T-helper 1 cell (primary cell): ENCODE measurements at places on chromosomes 2 and 18.

GRCh38 chr2:32711908-32712501 is 84.2 kb downstream of the TTC27 start:
- DNase-seq = no peak

DNA sequence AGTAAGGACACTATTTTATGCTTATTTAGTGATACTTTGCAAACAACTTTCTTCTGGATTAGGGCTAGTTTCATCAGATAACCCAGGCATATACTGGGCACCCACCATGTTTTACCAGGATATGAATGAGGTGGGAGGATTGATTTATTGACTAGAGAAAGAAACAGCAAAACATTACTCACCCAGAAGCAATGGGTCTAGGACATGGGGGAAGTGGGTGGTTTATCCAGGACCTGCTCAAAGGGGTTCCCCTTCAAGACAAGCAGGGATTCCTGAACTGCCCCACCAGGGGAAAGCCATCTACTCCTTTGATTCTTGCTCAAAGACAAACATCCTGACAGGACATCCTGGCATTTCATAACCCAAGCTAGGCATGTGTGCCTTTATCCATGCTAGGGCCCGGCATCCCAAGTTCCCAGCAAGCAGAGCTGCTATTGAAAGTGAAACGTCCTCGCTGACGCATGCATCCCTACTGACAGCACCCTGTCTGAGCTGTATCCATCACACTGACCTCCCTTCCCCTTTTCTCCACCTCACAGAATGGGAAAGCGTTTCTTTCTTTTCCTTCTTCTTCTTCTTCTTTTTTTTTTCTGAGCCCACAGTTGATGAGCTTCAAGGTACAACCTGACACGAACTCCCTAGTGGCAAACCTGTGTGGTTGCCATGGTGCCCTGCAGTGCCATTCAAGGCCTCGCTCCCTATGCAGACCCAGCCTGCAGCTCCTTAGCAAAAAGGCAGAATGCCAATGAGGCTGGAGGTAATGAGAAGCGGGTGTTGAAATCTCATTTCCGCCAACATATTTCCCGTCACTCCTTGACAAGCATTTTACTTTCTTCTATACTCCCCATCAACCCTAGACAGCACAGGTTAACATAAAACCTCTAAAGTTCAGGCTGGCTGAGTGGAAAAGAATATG is 70.5 kb downstream of the CLHC1 start:
- no peak for DNase-seq

DNA sequence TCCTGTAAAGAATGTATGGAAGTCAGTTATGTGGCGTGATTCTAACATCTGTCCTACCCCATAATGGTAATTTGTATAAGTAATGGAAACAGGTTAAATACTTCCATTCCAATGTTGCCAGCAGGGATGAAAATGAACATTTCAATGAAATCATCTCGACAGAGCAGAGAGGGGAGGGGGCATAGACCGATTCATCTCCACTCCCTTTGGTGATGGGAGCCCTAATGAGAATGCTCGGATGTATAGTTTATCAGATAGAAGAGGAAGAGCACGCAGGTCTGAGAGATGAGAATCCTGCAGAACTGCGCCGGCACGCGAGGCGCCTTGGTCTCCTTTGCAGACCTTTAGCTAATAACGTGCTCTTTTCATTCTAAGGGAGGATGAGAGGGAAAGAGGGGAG is 61.4 kb downstream of the TSHZ1 start:
- no peak for DNase-seq

DNA sequence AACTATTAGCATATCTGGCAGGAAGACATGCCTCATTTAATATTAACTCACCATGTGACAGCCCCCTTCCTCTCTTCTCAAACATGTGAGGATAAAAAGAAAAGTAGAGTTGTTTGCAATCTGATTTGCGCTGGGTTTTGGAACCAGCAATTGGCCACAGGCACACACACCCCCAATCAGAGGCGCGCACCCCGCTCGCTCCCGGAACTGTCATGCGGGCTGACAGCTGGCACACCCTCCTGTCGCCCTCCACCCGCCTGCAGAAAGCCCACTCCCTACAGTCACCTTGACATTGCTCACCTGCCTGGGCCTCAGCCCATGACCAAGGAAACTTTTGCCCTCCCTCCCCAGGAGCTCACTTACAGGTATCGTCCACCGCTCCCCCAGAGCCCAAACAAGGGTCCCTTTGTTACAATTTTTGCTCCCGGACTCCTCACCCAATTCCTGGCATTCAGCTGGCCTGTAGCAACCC is 1.1 kb downstream of the COBLL1 start:
- no peak for DNase-seq

DNA sequence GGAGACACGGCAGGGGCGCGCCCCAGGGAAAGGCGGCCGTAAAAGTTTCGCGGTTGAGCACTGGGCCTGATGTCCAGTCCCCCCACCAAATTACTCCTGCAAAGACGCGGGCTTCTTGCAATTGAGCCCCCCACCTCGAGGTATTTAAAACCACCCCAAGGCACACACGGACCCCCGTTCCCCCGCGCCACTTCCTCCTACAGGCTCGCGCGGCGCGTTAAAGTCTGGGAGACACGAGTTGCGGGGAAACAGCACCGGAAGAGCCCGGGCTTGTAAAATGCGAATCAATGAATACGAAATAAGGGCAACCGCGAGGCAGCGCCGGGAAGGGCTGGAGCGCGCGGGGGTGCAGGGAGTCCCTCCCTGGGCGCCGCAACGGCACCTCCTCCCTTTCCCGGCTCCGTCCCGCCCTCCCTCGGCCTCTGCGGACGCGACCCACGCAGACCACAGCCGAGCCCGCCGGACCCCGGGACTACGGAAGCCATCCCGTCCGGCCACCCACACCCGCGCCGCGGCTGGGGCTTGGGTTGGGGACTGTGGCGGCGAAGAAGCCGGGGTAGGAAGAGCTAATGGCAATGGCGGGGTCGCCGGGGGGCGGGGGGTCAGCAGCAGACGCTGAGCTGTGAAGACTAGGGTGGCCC is 918 bp upstream of the NETO1 start:
- no peak for DNase-seq
